Suprapubic skin (tissue), 4 donors: ENCODE measurements at places on chromosomes 2 and 18. TPM values are rescaled to one million over a fixed set of nuclear protein-coding genes. Genes with fewer than 3 reads are reported as not detected.
A peak's percentile ranks its signal among the peaks of the same experiment; 100 is the strongest.

Gene HADHB
- 94.7 TPM for total RNA-seq

Gene GPR39
- total RNA-seq, result 1.4 TPM

Gene DUSP19
- total RNA-seq, result 3.8 TPM

Gene ASXL3
- total RNA-seq, result 0.10 TPM

Gene MARS2
- total RNA-seq, result 10.5 TPM

Gene REG3A
- total RNA-seq, result not detected

DNA sequence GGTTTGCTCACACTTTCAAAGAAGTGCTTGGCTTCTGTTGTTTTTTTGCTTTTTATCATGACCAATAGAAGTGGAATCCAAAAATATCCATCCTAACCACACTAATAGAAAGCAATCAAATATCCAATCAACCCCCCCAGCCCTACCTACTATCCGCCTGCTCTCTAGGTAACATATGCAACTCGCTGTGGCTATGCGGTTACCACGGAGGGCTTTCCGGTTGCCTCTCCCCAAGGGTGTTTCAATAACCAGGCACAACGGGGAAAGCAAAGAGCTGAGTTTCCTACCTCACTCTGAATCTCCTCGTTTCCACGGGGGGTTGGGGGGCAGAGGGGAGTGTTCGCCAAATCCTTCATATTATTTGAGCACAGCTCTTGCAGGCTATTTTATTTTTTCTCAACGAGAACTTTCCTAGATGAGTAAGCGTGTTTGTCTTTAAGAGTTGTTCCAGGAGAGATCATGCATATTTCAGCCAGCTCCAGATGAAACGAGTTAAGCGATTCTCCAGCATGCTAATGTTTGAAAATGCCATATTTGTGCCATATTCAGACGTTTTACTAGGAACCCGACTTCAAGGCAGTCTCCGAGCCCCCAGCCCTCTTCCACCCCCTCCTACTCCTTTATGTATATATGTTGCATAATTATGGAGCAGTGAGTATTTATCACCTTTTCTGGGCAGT lies 30.3 kb downstream of the PAX3 start:
- no peak overlapping the region for H3K4me3 ChIP-seq
- H3K27me3 ChIP-seq, result peaks cover 47% of the 10 kb centered on the region
- H3K4me1 ChIP-seq, result no peaks in the 10 kb centered on the region
- H3K36me3 ChIP-seq, result no peaks in the 10 kb centered on the region

DNA sequence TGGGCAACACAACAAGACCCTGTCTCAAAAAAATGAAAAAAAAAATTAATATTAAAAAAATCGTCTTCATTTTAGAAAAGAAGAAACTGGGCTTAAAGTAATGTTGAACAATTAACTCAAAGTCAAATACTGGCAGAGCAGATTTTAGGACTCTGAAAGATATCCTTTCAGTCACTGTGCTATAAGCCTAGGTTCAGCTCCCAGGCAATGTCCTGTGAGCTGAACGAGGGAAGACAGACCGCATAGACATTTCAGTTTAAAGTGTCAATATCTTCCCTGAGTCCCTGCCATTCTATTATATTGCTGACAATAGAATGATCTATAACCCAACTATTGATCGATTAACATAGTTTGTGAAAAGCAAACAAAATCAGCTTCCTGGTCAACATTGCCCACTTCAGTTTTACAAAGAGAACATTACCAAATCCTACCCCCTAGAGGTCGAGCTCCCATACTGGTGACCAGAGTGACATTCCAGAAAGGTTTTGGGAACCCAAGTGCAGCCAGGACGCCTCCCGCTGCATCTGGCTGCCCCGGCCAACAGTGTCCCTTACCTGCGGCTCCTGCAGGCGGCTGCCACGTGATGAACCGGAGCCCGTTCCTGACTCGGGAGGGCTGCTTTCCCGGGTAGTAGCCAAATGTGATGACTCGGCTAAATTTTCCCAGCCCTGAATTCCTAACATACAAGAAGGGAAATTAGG lies 639 bp downstream of the MRO start:
- peaks cover 33% of the 10 kb centered on the region for H3K4me1 ChIP-seq
- H3K27ac ChIP-seq, result no peak overlapping the region

DNA sequence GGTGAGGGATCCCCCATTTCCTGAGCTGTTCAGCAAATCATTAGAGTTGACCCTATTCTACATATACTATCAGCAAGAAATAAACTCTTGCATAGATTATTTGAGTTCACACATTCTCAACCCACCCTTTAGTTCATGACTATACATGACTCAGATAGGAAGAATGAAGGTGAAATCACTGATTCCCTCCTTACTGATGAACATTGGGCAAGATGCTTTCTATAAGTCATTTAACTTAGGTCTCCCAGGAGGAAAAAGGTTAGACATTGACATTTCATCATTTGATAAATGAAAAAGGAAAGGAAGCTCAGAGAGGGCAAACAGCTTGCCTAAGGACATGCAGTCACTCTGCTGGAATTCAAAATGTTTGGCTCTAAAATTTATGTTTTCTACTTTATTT lies 408.0 kb downstream of the TMEM182 start:
- H3K27me3 ChIP-seq, result no peaks in the 10 kb centered on the region
- H3K36me3 ChIP-seq, result no peaks in the 10 kb centered on the region
- DNase-seq, result no peak

GRCh38 chr18:33918571-33918970 lies 306.1 kb downstream of the NOL4 start:
- DNase-seq, result no peak
- H3K27ac ChIP-seq, result no peak overlapping the region
- H3K27me3 ChIP-seq, result no peaks in the 10 kb centered on the region
- H3K4me3 ChIP-seq, result no peak overlapping the region
- no peaks in the 10 kb centered on the region for H3K36me3 ChIP-seq
- no peaks in the 10 kb centered on the region for H3K4me1 ChIP-seq

DNA sequence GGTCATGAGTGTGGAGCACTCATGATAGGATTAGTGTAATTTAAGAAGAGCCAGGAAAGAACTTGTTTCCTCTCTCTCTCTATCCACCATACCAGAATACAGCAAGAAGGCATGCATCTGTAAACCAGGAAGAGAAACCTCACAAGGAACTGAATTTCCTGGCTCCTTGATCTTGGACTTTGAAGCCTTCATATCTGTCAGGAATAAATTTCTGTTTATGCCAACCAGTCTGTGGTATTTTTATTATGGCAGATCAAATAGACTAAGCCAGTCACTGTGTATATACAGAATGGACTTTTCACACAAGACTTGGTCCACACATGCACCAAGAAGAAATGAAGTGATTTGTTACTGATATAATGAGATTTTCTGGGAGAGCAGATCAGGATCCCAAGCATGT lies 930.1 kb upstream of the TMEFF2 start:
- no peak for DNase-seq
- H3K27ac ChIP-seq, result no peak overlapping the region
- H3K4me1 ChIP-seq, result no peaks in the 10 kb centered on the region
- no peaks in the 10 kb centered on the region for H3K27me3 ChIP-seq

- no peaks in the 10 kb centered on the region for H3K36me3 ChIP-seq
- peak overlapping the region; percentile 55 for H3K27ac ChIP-seq
- H3K4me1 ChIP-seq, result peaks cover 11% of the 10 kb centered on the region
- peaks cover 19% of the 10 kb centered on the region for H3K27me3 ChIP-seq
- DNase-seq, result no peak
These were observed 38.0 kb downstream of the CYP1B1 start for GRCh38 chr2:38037757-38038621.

GRCh38 chr2:66478731-66479316 lies 43.9 kb downstream of the MEIS1 start:
- no peak overlapping the region for H3K4me3 ChIP-seq
- DNase-seq, result no peak

- no peaks in the 10 kb centered on the region for H3K36me3 ChIP-seq
- H3K27me3 ChIP-seq, result no peaks in the 10 kb centered on the region
- H3K4me3 ChIP-seq, result no peak overlapping the region
- H3K27ac ChIP-seq, result no peak overlapping the region
- H3K4me1 ChIP-seq, result peaks cover 29% of the 10 kb centered on the region
These were observed 4.2 kb downstream of the TRAK2 start for GRCh38 chr2:201447086-201447485.

DNA sequence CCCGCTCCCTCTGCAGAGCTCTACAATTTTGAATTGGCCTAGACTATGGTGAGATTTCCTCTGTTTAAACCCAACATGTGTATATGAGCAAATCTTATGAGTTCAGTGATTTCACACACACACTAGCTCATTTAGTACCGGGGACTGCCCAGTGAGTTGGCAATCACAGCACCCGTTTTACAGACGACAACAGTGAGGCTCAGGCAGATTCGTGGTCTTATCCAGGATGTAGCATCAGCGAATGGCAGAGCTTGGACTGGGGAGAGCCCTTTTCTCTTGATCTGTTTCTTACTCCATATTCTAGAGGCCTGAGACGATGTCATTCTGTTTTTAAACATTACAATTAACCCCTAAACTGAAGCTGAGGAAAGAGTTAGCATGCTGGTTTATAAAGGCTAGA lies 419.9 kb downstream of the NBAS start:
- H3K27me3 ChIP-seq, result no peaks in the 10 kb centered on the region
- DNase-seq, result no peak
- peaks cover 7% of the 10 kb centered on the region for H3K4me1 ChIP-seq
- H3K36me3 ChIP-seq, result no peaks in the 10 kb centered on the region
- no peak overlapping the region for H3K4me3 ChIP-seq

DNA sequence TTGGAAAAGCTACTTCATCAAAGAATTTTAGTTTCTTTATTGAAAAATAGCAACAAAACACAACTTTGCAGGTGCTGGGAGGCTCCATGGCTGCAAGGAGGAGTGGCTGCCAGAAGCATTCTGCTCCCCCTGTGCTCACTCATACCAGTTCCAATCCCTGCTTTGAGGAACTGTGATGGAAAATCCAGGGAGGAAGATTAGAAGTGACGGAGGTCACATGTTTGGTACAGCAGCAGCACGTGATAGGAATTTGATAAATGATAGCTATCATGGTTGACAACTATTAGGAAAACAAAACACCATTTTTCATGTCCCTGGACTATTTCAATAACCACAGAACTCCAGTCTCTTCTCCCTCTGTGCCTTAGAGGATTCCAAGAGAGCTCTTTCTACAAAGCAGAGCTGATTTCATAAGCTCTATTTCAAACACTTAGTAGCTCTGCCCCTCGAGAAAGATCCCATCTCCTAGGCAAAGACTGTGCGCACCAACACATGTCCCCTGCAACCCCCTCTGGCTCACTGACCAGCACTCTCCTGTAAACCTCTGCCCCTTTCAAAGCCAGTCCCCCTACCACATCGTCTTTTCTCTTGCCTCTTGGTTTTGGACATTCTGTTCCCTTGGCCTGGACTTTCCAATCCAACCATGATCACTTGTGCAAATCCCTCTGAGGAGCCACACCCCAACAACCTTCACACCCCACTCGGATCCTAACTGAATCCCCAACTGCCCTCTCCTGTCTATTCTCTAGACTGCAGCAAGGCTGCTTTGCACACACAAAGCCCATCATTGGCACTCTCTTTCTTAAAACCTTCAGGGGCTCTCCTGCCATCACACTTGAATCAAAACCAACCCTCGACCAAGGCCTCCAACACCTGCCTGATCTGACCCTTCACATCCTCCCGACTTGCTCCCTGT lies 352.4 kb upstream of the PKDCC start:
- no peak overlapping the region for H3K4me3 ChIP-seq
- peaks cover 9% of the 10 kb centered on the region for H3K4me1 ChIP-seq
- DNase-seq, result no peak
- H3K27me3 ChIP-seq, result peaks cover 2% of the 10 kb centered on the region

GRCh38 chr18:24482821-24483220 lies 22.4 kb downstream of the HRH4 start:
- DNase-seq, result no peak
- H3K4me1 ChIP-seq, result peaks cover 3% of the 10 kb centered on the region
- no peaks in the 10 kb centered on the region for H3K36me3 ChIP-seq
- no peak overlapping the region for H3K27ac ChIP-seq
- H3K4me3 ChIP-seq, result no peak overlapping the region

DNA sequence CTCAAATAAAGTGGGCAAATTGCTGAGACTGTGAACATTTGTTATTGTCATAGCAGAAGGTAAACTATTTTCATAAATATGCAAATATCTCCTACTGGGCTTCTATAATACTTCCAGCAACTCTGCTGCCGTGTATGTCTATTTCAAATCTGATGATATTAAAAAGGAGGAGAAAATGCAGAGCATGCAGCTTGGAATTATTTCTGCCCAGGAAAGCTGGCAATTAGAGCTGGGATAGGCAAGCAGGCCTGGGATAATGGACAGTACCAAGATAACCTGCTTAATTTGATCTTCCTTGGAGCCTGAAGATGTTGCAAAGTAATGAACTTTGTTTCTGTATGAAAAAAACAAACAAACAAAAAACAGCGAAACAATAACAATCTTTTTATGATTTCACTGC lies 72.8 kb downstream of the HNMT start:
- no peak for DNase-seq
- no peaks in the 10 kb centered on the region for H3K27me3 ChIP-seq
- H3K36me3 ChIP-seq, result no peaks in the 10 kb centered on the region
- H3K4me1 ChIP-seq, result no peaks in the 10 kb centered on the region

DNA sequence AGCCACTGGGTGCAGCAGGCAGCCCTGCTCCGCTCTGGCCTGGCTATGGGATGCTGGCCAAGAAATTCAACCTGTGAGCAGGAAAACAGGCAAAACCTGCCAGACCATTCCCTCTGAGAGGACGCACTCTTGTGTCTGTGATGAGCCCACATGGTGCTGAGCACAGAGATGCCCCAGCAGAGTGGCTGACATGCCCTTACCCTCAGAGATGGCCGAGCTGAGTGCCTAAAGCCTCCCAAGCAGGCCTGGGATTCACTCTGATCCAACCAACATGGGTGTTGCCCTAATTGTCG lies 34.3 kb upstream of the TAF1B start:
- DNase-seq, result peak; percentile 76
- peaks cover 61% of the 10 kb centered on the region for H3K4me1 ChIP-seq
- peak overlapping the region; percentile 82 for H3K27ac ChIP-seq
- H3K36me3 ChIP-seq, result no peaks in the 10 kb centered on the region
- no peak overlapping the region for H3K4me3 ChIP-seq
- no peaks in the 10 kb centered on the region for H3K27me3 ChIP-seq

DNA sequence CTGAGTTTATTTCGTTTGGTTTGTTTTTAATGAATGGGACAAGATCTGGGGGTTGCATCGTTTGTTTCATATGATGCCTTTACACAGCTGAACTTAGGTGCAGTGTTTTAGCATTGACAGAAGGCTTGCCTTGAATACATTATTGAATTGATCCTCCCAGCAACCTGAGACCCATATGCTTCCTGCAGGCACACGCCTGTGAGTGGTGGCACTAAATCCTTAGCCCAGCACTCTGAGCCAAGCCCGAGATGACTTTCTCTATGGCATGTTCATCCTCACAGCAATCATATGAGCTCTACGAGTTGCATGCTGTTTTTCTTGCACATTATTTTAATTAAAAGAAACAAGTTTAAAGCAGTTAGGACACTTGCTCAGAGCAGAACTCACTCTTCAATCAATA lies 47.8 kb upstream of the AGAP1 start:
- H3K4me3 ChIP-seq, result no peak overlapping the region
- no peak for DNase-seq
- H3K36me3 ChIP-seq, result no peaks in the 10 kb centered on the region
- H3K27ac ChIP-seq, result no peak overlapping the region
- H3K4me1 ChIP-seq, result no peaks in the 10 kb centered on the region

- peaks cover 10% of the 10 kb centered on the region for H3K36me3 ChIP-seq
- H3K27me3 ChIP-seq, result no peaks in the 10 kb centered on the region
- H3K4me3 ChIP-seq, result no peak overlapping the region
- no peak overlapping the region for H3K27ac ChIP-seq
- DNase-seq, result no peak
- H3K4me1 ChIP-seq, result no peaks in the 10 kb centered on the region
These were observed 100.7 kb upstream of the CCDC195 start for GRCh38 chr2:224816816-224817215.

- H3K4me1 ChIP-seq, result no peaks in the 10 kb centered on the region
- no peak overlapping the region for H3K4me3 ChIP-seq
- no peak overlapping the region for H3K27ac ChIP-seq
- no peaks in the 10 kb centered on the region for H3K36me3 ChIP-seq
- no peaks in the 10 kb centered on the region for H3K27me3 ChIP-seq
These were observed 167.2 kb downstream of the FBXO15 start for GRCh38 chr18:73980289-73980979.
